ENCODE measurements at places on chromosomes 7 and 10.

DNA sequence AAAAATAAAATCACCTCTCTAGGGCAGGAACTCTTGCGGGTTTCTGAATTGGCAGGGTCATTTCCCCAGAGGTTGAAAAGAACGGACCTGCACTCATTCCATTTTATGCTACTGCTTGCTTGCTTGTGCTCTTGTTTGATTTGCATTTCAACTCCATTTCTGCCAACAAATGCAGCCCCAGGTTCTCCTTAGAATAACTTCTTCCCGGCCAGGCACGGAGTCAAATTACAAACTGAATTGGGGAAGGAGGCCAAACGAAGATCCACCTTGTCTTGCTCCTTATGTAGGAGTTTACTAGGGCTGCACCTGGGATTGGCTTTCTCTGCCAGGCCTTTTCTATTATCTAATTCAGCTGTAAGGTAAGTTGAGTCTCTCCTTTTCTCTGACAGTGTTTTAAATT lies 79.6 kb downstream of the HGF start:
- DNase-seq = no peak

- peak; percentile 47 for DNase-seq
Measured at GRCh38 chr7:137682596-137682995, 164.2 kb downstream of the DGKI start.

GRCh38 chr10:70917635-70918034 lies 29.3 kb upstream of the PCBD1 start:
- no peak for DNase-seq

- DNase-seq = peak; percentile 25
Measured at GRCh38 chr7:92916770-92917224, 80.4 kb upstream of the CDK6 start.

All from fibroblast of skin of left quadriceps (primary cell).